ENCODE measurements at places on chromosomes 5 and 9.

DNA sequence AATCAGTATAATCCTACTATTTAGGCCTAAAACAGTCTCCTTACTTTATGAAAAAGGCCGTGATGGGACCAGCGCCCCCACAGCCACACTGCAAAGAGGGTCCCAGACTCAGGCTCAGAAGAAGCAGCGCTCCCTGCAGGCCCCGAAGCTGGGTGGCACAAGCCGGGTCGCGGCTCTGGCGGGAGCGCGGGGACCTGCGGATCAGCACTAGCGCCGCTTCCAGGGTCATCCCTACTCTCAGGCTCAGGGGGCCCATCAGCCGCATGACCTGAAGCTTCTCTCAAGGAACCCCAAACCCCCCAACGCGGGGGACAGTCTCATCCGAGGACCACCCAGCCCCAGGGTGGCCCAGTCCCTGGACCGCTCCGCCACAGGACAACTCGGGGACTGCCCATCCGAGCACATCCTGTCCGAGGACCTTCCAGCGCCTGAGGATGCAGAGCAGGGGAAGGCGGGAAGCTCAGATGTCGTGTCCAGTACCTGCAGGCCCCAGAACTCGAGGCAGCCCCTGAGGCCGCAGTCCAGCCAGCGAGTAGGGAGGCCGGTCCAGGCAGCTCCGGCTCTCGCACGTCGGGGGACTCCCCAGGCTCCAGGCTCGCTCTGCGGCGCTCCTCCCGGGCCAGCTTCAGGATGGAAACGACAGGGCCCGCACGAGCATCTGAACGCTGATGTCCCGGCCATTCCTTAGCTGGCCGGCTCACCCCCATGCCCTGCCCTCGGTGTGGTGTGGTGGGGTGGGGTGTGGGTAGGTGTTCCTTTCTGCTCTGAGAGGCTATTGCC lies 32.4 kb upstream of the CDK20 start:
- DNase-seq, result no peak

GRCh38 chr9:129968690-129969485 lies 74.1 kb downstream of the FNBP1 start:
- DNase-seq, result peak; percentile 13

DNA sequence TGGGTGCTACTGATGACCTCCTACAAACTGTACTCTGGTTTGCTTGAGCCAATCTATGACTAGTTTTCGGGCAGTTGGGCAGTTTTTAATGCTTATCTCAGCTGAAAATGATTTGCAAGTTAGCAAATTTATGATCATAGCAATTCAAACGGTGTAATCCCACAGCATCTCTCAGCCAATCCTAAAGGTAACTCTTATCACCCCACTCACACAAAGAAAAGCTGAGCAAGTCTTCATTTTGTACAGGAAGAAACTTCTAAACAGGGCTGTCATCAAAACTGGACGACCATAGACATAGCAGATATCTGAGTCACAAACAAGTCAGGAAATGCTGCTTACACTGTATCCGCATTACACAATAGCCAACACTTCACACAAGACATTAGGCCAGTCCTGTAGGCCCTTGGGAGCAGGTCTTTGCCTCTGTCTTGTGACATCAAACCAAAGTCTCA lies 2.6 kb upstream of the ENC1 start:
- DNase-seq, result no peak

GRCh38 chr9:93464395-93464794 lies 11.0 kb upstream of the FAM120AOS start:
- peak; percentile 22 for DNase-seq

DNA sequence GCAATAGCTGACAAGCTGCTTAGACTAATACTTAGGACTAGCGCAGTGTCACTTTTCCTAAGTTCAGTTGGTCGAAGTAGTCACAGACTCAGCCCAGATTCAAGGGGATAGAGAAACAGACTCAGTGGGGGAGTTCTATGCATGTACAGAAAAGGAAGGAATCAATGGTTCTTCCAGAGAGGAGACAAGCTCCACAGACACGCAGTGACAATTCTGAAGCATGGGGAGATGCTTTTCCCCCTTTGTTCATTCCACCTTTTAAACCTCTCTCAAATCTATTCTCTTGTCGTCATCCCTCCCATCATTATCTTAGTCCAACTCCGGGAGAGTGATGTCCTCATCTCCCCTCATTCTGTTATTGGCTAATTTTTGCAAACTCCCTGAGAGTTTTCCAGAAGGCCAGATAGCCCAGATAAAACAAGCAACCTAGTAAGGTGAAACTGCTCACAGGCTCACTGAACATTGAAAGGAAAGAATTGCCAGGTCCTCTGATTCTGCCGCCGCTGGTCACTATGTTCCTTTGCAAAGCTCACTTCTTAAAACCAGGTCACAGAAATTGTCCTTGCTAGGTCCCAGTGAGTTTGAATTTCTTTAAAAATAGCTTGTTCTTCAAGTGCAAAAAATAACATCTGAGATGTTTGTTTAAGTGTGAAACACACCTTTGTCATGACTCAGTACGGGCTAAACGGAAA lies 13.4 kb upstream of the STRBP start:
- no peak for DNase-seq

DNA sequence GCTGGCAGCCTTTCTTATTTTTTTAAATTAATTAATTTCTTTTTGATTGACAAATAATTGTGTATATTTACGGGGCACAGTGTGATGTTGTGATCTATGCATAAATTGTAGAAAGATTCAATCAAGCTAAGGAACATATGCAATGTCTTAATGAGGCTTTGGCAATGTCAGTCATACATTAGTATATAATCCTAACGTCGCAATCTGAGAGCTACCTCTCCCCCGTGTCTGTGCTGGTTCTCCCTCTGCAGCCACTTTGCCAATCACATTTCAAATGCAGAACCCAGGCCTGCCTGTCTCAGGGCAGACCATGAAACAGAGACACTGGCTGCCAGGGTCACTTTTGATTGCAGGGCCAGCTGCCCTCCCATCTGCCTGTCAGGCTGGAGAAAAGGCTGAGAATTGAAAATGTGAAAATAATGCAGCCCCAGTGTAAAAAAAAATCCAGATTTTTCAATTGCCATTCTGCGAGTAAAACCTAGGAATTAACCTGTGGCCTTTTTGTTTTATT lies 56.3 kb downstream of the SLC24A2 start:
- DNase-seq, result no peak

GRCh38 chr5:34657274-34657921 lies 1.3 kb downstream of the RAI14 start:
- DNase-seq, result no peak

DNA sequence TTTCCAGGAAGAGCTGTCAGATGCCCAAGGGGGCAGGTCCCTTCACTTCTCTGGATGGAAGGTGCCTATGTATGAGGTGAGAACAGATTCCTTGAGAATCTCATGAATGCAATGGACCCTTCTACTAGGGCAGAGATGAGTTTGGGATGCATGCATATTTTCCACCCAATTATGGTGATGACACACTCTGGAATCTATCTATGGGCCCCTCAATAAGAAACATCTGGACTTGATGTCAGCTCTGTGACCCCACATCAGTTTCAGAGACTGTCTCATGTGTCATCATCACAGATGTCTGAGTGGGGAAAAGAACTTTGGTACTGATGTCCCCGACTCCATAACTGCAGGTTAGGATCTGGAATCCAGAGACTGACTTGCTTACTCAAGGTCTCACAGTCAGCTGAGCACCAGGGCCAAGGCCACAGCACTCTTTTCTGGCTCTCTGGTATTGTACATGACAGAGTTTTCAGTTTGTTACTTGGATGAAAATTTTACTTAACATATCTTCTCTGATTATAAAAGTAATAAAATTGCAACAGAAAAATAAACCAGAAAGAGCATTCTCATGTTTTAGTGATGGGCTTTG lies 177.0 kb downstream of the DCP2 start:
- no peak for DNase-seq

GRCh38 chr5:167555565-167556166 lies 735.8 kb upstream of the WWC1 start:
- no peak for DNase-seq

GRCh38 chr5:51968756-51969155 lies 585.5 kb downstream of the ISL1 start:
- DNase-seq, result no peak

DNA sequence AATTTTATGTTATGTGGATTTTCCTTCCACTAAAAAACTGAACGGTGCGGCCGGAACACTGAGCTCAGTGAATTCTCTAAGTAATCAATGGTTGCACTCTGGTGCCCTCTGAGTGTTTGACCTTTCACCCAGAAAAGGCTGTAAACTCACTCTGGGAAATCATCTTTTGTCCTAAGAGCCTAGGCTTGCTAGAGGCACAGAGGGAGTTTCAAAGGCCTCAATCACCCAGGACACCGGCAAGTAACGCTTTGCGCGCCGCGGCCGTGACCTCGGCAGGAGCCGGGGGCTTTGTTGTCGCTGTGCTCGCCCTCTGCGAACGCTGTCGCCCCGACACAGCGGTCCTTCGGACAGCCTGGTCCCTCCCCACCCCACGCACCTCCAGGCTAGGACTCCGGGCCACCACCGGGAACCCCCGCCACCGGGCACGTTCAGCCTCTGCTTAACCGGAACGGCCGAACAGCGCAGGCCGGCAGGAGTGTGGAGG lies 703 bp downstream of the ISCA1 start:
- no peak for DNase-seq

DNA sequence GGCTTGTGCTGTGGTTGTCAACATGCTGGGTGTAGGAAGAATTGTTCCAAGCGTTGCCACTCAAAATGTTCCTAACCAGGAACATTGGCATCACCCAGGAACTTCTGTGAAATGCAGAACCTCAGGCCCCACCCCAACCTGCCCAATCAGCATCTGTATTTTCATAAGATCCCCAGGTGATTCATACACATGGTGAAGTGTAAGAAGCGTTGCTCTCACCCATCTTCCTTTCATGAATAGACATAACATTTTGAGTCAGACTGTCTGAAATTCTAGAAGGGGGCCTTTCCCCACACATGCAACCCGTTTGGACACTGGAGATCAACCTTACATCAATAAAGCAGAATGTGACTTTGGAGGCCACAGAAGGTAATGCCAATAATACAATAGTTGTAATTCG lies 9.3 kb upstream of the AFAP1L1 start:
- no peak for DNase-seq

- DNase-seq, result no peak
Observed at GRCh38 chr9:121597698-121598166, 53.7 kb upstream of the DAB2IP start.

DNA sequence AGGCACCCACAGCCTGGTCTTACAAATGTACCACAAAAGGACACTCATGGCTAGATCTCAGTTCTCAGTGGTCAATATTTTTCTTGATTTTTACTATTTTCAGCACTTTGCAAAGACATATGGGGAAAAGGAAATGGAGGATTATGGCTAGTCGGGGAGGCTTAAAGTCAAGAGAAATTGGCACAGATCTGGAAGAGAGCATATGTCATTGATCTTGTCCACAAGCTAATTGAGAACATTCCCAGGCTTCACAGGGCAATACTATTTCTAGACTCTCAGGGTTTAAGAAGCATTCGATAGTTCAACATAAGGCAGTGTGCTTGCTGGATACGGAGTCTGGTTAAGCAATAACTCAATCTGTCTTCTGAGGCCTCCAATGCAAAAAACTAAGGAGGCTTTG lies 285.8 kb downstream of the ZNF608 start:
- DNase-seq, result no peak

- peak; percentile 72 for DNase-seq
Observed at GRCh38 chr5:54905942-54906537, 79.4 kb downstream of the ESM1 start.

DNA sequence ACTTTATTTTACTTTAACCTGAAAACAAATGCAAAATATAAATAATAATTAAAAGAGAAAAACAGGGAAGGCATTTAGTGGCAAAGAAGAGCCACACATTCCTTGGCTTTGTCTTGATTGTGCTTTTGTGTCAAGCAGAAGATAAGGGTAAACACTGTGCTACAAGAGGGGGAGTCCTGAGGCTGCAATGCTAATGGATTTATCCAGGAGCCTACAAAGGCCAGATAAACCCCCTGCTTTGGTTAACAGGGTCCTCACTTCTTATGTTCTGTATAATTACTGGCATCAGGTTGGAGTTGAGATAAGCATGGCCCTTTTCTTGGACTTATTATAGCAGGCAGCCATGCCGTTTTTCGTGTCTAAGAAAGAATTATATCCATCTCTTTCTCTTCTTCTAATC lies 302.8 kb downstream of the EFNA5 start:
- no peak for DNase-seq

DNA sequence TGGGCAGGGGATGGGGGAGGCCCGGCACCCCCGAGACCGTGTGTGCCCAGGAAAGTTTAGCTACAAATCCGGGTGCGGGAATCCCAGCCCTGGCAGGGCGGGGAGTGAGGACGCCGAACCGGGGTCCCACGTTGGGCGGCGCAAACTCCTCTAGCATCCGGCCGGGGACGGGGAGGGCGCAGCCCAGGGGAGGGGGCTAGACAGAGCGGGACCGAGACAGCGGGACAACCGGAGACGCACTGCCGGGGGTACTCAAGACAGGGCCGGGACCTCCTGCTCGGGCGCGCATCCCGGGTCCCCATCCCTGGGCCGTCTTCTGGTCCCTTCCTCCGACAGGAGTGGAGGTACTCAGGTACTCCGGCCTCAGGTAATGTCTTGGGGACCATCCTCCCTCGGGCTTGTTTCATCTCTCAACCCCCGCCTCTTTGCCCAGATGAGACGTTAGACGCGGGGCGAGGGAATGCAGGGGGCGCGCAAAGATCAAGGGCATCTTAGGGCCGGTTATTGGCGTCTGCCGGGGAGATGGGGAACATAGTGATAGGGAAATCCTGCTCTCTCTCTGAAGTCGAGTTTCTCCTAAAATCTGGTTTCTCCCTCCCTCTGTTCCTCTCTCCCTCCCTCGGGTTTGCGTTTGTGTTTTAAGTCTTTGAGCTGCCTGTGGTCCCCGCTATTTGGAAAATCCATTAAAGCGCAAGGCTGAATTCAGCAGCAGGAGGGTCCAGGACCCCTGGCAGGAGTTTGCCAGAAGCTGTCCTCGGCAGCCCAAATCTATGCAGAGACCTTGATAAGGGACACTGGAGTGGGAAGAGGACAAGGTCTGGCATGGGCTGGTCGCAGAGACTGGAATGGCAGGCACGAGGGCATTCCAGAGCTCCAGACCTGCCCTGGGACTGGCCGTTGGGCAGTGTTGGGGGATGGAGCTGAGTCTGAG lies 815 bp downstream of the PDZD2 start:
- DNase-seq, result no peak

DNA sequence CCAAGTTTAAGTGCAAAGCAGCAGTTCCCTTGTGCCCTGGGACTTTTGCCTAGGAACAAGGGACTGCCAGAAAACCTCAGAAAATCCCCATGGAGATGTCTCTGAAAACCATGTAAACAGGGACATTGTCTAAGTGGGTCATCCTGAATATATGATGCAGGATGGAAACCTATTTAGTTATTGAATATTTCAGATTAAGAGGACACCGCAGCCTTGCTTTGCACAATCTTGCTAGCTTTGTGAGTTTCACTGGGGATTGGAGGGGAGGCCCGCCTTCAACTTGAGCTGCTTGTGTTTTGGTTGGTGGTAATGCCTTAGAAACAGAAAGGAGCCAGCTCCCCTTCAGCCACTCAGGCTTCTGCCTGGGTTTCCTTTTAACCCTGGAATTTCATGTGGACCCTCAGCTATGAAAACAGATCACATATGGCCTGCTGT lies 112.8 kb downstream of the C9orf152 start:
- DNase-seq, result no peak
